Lower lobe of right lung (tissue), 2 donors: ENCODE measurements at places on chromosomes 2 and 18. TPM values are rescaled to one million over a fixed set of nuclear protein-coding genes. Genes with fewer than 3 reads are reported as not detected.

GRCh38 chr2:69032336-69032735 is 19.4 kb downstream of the ANTXR1 start:
- no peak for DNase-seq

DNA sequence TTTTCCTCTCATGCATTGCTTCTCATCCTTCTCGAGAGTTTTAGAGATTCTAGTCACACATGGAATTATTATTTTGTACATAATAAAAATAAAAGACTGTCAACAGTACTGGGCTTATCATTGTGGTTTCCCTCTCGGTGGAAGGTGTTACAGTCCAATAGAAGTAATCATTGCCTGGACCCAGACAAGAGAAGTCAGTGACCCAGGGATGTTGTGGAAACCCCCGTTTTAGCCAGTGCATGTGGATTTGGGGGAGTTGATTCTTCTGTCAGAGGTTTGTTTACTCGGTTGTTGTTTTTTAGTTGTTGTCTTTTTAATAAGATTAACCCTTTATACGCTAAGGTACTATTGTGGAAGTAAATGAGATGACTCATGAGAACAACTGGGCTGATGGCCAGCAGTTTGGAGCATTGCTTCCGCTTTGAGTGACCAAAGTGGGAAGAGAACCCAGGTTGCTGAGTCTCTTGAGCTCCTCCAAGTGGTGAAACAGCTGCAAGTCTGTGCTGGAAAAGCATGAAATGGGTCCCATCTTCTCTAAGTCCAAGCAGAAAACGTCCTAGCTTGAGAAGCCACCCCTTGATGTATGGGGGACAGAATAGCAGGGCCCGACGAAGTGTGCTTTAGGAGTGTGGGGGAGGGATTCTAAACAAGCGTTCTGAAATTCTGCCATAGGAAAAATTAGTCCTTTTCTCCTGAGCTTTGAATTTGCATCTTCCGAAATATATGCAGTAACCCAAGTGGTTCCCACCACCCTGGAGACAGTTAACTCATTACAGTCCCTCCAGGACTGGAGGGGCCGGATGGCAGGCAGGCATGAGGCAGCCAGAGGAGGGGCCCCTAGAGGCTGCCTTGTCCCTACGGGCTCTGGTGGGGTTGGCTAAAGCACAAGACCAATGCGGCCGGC is 61.8 kb upstream of the GPR45 start:
- DNase-seq = peak; percentile 54

DNA sequence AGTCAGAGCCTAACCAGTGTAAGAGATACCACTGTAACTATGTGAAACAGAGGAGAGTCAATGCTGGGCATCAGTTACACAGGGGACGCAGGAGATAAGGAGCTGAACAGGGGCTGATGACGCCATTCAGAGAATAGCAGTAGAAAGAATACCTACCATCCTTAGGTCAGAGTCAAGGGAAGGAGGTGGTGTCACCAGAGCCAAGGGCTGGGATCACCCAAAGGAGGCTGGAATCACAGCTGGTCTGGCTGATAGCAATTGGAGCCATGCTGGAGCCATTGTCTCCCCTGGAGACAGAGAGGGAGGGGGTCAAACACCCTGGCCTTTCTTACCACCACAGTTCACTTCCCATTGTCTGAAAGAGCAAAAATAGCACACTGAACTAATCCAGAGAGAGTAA is 37.3 kb upstream of the C18orf32 start:
- DNase-seq = no peak

TYMS gene
- total RNA-seq = 6.4 TPM

CFC1 gene
- total RNA-seq = not detected
